ENCODE measurements at places on chromosomes 2 and 18.
A peak's percentile ranks its signal among the peaks of the same experiment; 100 is the strongest.

- no peak for DNase-seq
Observed at GRCh38 chr2:227720680-227721079, 2.9 kb upstream of the SLC19A3 start.

- peak; percentile 46 for DNase-seq
Observed at GRCh38 chr2:18378020-18378653, 182.3 kb downstream of the RDH14 start.

GRCh38 chr2:176492583-176492982 lies 223.3 kb downstream of the MTX2 start:
- DNase-seq: no peak

- no peak for DNase-seq
Observed at GRCh38 chr2:177317443-177317842, 52.9 kb upstream of the NFE2L2 start.

- DNase-seq: peak; percentile 9
Observed at GRCh38 chr18:76699923-76700322, 122.4 kb upstream of the ZNF236 start.

DNA sequence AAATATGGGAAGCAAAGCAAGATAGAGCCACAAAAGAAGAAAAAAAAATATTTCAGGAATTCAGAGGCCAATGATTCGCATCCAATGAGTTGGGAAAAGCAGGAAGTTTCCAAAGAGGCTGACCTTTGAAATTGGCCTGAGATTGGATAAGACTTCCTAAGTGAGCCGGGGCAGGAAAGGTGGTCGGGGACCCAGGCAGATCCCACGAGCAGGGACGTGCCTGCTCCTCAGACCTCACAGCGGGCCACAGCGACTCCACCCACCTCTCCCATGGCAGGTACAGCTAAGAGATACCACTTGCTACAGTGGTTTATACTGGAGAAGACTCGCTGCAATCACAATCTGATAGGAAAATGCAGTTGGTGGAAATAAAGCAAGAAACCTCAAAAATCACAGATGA lies 102.8 kb upstream of the SALL3 start:
- DNase-seq: no peak

DNA sequence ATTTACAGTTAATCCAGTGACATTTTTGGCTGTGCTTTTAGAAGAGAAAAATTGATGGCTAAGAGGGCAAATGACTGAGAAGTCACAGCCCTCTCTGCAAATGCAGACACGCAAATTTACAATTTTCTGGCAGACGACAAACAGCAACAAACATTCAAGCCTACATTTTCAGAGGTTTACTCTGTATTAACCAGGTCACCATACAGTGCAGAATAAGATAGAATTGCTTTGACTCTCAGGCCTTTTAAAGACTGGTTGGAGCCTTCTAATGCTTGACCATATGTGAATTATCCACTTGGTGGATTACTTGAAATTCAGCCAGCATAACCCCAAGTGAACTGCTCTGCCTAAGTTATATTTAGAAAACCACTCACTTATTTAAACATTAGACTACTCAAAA lies 280.9 kb upstream of the STON1 start:
- peak; percentile 74 for DNase-seq

- no peak for DNase-seq
Observed at GRCh38 chr2:19868701-19869580, 32.8 kb downstream of the TTC32 start.

GRCh38 chr2:167814881-167815718 lies 432.3 kb downstream of the STK39 start:
- no peak for DNase-seq

DNA sequence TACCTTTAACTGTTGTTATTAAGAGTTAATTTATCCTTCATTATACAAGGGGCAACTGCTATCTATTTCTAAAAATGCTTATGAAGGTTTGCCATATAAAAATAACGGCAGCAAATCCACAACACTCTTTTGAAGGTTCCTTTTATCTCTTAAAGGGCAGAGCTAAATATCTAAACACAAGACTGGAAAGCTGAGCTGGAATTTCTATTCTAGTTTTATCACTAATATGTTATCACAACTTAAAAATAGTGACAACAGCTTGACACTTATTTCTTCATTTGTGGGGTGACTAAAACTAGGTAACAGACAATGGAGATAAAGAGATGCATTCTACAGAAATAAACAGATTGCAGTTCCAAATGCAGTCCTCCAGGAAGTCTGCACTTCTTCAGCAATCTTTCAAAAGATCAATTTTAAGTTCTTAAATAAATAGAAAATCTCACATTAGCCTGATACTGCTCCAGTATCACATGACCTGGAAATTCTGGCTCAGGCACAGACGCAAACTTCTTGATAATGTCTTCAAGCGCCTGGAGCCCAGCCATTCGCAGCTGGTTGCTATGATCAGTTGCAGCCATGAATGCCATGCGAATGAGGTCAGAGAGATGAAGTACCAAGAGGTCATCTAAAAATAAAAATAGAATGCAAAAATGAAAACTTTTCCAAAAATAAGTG lies 54.0 kb upstream of the STRN start:
- peak; percentile 88 for DNase-seq

DNA sequence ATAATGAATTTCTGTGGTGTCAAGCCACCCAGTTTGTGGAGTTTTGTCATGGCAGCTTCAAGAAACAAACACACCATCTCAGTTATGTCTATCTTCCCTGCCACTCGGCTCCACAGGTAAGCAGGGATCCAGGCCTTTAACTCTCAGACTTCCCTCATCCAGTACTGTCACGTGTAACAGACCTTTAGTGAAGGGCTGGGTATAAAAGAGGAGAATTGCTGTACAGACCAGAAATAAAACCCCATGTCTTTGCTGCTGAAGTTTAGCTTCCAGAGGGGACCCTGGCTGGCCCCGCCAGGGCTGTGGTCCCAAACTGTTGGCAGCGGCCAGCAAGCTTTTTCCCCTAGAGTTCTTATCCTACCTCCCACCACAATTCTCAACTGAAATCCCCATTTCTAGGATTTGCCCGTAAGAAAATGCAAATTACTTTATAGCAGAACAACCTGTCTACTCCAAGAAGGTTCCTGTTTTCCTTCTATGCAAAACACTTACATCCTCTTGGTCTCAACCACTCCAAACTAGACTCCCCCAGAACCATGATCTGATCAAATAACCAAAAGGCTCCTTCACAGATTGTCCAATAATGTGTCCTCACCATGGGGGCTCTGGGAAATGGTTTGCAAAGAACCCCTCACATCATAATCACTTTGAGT lies 438.0 kb upstream of the ID2 start:
- DNase-seq: no peak

DNA sequence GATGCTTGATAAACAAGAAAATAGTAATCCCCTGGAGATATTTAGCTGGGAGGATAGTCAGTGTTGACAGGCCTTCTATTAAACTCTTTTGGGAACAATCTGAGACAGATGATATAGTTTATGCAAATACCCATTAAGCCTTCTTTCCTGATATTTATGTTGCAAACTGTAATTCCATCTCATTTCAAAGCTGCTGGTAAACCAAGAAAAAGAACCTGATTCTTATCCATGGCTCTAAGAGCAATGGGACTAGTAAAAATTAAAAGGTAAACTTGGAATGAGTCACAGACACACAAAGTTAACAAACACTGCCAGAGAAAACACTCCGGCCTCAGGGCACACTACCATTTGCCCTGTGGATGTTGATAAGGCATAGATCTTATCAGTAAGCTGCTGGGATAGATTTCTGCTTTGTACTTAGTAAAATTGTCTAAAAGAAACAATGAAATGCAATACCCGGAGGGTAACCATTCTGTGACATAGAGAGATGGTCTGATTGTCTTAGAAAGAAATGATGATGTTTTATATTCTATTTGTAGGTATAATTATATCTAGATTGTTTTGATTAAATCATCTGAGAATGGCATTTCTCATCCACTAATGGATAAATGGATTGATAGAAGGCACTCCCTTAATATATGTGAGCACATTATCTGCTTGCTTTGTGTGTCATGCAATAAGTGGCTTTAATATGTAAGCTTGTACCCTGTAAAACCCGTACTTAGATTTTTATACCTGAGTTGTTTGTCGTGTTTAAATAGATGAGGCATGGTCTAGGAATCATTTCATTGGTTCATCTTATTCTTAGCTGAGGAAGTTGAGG lies 13.2 kb downstream of the GALR1 start:
- DNase-seq: no peak

DNA sequence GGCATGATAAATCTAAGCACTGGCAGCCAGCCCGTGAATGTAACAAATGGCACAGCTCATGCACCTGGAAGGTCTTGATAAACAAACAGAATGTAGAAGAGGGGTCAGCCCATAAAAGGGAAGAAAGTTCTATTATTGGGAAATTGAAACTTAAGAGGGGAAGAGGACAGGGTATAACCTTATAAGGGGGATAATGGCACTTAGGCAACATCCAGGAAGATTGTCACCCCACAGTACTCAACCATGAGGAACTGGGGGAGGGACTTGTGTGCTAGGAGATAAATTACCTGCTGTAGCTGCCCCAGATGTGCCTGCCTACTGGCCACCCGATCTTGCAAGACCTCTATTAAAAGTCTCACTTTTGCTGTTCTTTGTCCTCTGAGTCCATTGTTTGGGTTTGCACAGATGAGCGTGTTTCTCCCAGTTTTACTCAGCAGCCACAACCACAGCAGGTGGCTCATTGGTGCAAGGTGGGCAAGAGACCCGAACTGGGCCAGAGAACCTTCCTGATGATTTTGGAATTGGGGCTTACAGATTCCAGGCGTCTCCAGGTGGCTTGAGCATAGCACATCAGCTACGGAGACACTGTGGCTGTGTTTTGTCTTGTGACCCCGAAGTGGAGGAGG lies 79.0 kb upstream of the TAF1B start:
- DNase-seq: no peak

GRCh38 chr2:35978218-35978617 lies 377.4 kb upstream of the CRIM1 start:
- DNase-seq: no peak

GRCh38 chr18:74521068-74521725 lies 13.1 kb upstream of the CNDP1 start:
- DNase-seq: no peak

DNA sequence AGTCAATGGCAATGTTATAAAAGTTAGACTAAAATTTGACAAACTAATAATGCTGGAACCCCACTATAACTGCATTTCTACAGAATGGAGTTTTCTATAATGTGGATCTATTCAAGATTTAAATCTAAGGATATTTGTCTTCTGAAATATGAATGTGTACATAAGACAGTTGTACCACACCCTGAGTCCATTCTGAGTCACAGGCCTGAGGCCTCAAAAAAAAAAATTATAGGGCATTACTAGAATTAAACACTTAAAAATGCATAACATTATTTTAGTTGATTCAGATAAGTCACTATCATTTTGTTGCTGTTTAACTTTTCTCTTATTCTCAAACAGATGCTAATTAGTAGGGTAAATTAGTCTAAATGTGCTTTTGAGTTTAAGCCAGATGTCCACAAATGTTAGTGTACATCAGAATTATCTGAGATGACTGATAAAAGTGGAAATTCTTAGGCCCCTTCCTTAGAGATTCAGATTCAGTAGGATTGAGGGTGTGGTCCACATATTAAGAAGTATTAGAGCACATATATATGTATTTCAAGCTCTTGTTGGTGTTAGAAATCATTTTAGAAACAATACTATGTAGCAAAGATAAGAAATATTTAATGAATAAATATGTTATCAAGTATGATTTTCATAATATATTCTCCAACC lies 42.4 kb upstream of the COL5A2 start:
- DNase-seq: peak; percentile 59

GRCh38 chr18:59554796-59555335 lies 142.4 kb downstream of the CCBE1 start:
- no peak for DNase-seq

DNA sequence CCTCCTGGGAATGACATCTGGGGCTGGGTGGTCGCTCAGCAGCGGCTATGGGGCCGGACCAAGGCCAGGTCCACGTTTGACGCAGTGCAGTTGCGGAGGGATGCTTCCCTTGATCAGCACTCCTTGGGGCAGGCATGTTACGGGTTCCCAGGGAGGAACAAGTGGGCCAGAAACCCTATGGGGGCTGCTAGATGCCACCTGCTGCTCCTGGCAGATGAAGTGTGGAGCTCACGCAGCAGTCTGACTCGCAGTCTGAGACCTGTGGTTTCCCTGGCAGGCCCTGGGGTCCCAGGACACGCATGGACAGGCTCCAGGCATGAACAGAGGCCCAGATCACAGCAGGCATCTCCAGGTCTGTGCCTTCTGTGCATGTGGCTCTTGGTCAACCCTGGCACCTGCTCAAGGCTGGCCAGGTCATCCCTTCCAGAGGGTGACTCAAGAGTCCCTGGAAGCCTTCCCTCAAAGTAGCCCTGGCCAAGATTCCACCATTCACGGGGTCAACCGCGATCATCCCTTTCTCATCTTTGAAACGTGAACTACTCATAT lies 20.0 kb downstream of the KCNF1 start:
- DNase-seq: peak; percentile 76

DNA sequence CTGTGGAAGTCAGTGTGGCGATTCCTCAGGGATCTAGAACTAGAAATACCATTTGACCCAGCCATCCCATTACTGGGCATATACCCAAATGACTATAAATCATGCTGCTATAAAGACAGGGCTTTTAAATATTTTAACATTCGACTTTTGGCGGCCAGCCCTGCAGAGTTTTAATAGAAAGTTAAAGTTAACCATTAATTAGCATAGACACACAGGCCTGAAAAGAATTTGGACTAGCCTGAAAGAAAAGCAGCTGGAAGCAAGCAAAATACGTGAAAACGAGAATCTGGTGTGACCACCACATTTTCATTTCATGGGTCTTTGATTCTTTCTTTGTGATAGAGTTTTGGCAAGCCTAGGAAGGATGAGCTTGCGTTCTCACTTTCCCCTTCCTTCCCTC lies 184.0 kb downstream of the SCG2 start:
- DNase-seq: no peak

DNA sequence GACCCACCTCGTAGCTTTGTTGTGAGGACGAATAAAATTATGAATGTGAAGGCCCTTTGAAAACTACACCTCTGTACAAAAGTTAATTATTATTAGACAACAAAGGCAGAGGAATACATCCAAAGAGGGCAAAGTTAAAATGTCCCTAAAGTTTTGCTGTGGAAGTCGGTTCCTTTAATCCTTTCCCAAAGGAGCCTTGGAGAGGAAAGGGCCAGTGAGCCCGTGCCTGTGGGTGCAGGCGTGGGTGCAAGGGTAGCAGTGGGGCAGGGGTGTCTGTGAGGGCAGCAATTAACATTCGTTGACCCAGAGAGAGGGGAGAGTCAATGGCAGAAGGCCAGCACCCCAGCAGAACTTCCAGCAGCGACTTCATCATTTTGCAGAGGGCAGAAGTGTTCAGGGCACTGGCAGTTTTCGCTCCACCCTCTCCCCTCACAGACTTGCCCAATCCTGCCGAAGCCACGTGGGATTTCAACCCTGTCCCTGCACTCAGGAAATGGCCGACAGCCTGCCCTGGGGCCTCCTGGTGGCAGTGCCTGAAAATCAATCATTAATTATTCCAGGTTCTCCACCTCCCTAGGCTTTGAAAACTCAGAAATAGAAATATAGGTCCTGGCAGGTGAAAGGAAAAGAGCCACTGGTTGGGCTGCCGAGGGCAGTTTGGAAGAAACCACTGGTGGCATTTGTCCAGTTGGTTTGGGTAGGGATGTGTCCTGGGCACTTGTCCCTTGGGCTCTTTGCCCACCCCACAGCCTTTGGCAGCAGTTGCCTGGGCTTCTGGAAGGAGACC lies 4.2 kb upstream of the PAX8 start:
- DNase-seq: peak; percentile 76

Data from LHCN-M2 (cell line).